ENCODE measurements at places on chromosomes 4 and X.

DNA sequence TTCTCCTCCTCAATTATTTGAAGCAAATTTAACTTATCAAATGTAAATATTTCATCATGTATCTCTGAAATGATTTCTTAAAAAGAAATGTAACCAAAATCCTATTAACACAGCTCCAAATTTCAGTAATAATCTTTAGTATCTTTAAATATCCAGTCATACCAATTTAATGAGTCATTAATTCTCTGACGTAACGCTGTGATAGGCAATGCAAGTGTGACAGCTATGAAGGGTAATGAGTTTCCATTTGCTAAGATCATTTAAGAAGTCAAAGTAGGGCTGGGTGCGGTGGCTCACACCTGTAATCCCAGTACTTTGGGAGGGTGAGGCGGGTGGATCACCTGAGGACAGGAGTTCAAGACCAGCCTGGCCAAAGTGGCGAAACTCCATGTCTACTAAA is 15.6 kb downstream of the RPS3A start:
- no peak for DNase-seq

- DNase-seq, result no peak
Observed at GRCh38 chr4:148530114-148530513, 87.9 kb upstream of the NR3C2 start.

DNA sequence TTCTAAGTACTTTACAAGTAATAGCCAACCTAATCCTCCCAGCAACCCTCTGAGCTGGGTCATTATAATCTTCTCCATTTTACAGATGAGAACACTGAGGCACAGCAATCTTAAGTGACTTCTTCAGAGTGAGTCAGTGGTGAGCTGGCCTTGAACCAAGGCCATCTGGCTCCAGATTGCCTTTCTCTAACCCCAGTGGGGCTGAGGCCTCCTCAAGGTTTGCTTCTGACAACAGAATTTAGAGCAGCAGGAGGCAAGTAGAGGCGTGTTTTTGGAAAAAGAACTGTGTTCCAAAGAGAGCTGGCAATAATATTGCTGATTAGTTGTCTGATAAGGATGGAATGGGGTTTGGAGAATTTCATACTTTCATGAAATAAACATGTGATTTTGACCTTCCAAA is 41.2 kb downstream of the PIR start:
- no peak for DNase-seq

GRCh38 chrX:17719711-17720110 is 17.6 kb upstream of the SCML1 start:
- no peak for DNase-seq

DNA sequence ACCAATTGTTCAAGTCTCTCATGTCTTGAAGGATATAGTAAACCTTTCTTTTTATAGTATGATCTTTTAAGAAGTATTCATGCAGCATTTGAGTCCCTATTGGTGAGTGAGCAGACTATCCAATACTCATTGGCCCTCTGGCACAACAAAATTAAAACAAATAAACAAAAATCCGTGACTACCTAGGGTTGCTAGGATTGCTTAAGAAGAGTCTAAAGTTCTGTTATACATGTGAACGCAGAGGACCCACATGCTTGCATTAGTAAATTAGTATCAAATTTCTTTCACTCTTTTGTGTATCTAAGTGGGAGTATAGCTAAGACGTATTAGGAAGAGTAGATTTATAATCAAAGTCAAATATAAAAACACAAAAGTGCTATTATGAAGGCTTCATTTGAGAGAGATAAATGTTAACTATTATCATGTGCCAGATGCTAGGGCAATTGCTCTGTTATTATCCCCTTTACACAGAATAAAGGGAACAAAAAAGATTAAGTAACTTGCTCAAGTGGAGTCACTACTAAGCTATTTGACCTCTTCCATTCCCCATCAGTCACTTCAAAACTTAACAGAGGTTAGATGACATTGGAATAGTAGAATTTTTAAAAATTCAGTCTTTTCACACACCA is 29.2 kb upstream of the LARP1B start:
- no peak for DNase-seq

- DNase-seq, result no peak
Observed at GRCh38 chr4:61431131-61431530, 231.0 kb downstream of the ADGRL3 start.

All from B cell (primary cell).